ENCODE measurements at places on chromosomes 6 and 20. TPM values are rescaled to one million over a fixed set of nuclear protein-coding genes. Genes with fewer than 3 reads are reported as not detected.
A peak's percentile ranks its signal among the peaks of the same experiment; 100 is the strongest.

Gene PBOV1
- not detected for total RNA-seq

Gene PGBD1
- 1.0 TPM for total RNA-seq

DNA sequence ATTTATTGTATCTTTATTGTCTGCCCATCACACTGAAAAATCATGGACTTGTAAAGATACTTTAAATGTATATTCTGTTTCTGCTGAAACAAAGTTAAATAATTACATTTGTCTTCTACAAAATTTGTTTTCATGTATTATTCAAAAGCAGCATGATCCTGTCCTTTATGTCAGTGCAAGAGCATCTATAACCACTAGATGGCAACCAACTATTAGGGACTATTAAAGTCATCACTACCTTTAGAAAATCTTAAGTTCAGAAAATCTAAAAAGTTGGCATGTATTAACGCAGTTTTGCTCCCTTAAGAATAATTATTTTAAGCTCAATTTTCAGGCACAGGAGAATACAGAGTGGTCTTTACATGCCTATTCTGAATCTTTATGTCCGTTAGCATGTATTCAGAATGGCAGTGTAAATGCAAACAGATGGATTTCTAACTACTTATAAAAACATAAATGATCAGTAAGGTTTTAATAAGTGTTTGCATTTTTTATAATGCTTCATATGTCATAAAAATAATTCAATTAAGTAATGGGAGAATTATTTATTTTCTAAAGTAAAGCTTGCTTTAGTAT lies 17.8 kb downstream of the TMEM30A start:
- H3K4me3 ChIP-seq, result no peak overlapping the region
- H3K27me3 ChIP-seq, result no peaks in the 10 kb centered on the region
- DNase-seq, result no peak
- no peaks in the 10 kb centered on the region for H3K4me1 ChIP-seq
- no peaks in the 10 kb centered on the region for H3K36me3 ChIP-seq

DNA sequence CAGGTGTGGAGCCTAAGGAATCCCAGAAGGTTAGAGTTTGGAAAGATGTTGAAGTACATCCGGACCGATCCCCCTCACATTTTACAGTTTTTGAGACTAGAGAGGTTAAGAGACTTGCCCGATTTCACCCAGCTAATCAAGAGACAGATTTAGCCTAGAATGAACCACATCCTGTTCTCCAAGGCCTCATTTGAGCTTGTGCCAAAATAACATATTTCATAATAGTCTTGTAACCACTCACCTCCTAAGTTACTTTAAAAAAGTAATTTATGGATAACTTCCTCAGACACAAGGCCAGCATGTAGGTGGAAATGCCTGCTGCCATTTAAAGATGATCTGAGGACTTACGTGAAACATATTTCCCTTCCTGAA lies 39.8 kb upstream of the ARHGAP18 start:
- H3K36me3 ChIP-seq, result no peaks in the 10 kb centered on the region
- no peaks in the 10 kb centered on the region for H3K27me3 ChIP-seq
- H3K4me1 ChIP-seq, result no peaks in the 10 kb centered on the region
- peak overlapping the region; percentile 10 for H3K27ac ChIP-seq
- no peak overlapping the region for H3K4me3 ChIP-seq
- no peak for DNase-seq

Gene WFDC10B
- not detected for total RNA-seq

DNA sequence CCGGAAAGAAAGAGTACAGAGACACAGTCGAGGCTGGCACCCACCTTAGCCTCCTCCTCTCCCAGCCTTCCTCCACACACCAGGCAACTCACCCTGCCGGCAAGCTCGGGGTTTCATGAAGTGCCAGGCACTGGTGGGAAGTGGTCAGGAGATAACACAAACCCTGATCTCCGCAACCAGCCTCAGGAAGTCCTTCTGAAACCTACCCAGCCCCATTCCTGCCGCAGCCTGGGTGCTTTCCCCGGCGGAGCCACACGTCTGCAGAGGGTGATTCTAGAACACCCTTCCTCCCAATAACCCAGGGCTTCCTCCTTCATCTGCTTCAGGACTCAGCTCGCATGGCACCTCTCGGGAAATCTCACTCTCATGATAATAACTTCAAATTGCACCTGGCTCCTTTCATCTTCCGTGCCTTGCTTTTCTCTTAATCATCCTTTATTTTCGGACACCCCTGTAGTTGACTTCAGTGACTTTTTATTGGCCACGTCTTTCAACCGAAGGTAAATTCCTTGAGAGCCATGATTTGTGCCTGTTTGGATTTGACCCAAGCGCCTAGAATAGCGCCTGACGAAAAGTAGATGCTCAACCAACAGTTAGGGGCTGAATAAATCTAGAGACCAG lies 8.7 kb upstream of the HLA-E start:
- H3K4me1 ChIP-seq, result no peaks in the 10 kb centered on the region
- H3K36me3 ChIP-seq, result no peaks in the 10 kb centered on the region
- peaks cover 15% of the 10 kb centered on the region for H3K27me3 ChIP-seq

- H3K27ac ChIP-seq, result no peak overlapping the region
- DNase-seq, result no peak
- H3K36me3 ChIP-seq, result no peaks in the 10 kb centered on the region
- no peak overlapping the region for H3K4me3 ChIP-seq
- no peaks in the 10 kb centered on the region for H3K27me3 ChIP-seq
Observed at GRCh38 chr6:52900536-52900935, 9.0 kb downstream of the GSTA3 start.

GRCh38 chr6:45607798-45608197 lies 230.1 kb upstream of the SUPT3H start:
- no peak overlapping the region for H3K4me3 ChIP-seq
- peak overlapping the region; percentile 22 for H3K27ac ChIP-seq
- no peaks in the 10 kb centered on the region for H3K36me3 ChIP-seq
- no peaks in the 10 kb centered on the region for H3K4me1 ChIP-seq
- no peaks in the 10 kb centered on the region for H3K27me3 ChIP-seq

DNA sequence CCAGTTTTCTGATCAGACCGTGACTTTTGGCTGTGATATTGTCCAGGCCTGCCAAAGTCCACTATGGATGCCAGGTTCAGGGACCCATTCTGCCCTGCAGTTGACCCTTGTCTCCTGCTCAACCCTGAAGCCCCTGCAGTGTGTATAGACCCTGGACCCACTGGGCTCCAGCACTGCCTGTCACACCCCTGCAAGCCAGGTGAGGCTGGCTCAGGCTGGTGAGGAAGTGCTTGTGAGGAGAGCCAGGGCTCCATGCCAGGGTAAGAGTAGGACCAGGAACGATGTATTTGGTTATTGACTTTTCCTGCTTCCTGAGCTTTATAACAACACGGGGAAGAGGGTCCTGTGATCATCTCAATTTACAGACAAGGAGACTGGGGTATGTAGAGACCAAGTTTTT lies 19.1 kb upstream of the CD93 start:
- no peak overlapping the region for H3K27ac ChIP-seq
- H3K4me3 ChIP-seq, result no peak overlapping the region
- no peaks in the 10 kb centered on the region for H3K4me1 ChIP-seq
- H3K36me3 ChIP-seq, result no peaks in the 10 kb centered on the region
- no peaks in the 10 kb centered on the region for H3K27me3 ChIP-seq

GRCh38 chr20:45229264-45230056 lies 8.3 kb downstream of the SEMG2 start:
- H3K4me3 ChIP-seq, result no peak overlapping the region
- H3K36me3 ChIP-seq, result no peaks in the 10 kb centered on the region
- peak; percentile 88 for DNase-seq
- H3K4me1 ChIP-seq, result no peaks in the 10 kb centered on the region
- H3K27ac ChIP-seq, result no peak overlapping the region

Gene FLRT3
- total RNA-seq, result 4.6 TPM

DNA sequence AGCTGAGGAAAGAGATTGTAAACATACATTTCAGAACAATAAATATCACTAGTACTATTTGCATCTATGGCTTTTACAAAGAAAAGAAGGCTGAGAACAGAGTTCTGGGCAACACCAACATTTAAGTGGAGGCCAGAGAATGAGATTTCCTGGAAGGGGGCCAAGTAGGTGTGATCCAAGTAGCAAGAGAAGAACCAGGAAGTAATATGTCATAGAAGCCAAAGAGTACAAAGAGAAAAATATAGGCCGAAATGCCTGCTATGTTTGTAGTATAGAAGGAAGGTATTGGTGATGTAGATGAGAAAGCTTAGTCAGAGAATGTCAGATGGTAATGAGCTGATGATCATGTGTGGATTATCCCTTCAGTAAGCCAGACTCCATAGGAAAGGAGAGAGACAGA lies 94.5 kb downstream of the PERP start:
- H3K27me3 ChIP-seq, result no peaks in the 10 kb centered on the region
- peak; percentile 67 for DNase-seq
- no peak overlapping the region for H3K27ac ChIP-seq
- no peak overlapping the region for H3K4me3 ChIP-seq

- no peaks in the 10 kb centered on the region for H3K27me3 ChIP-seq
- DNase-seq, result no peak
- no peak overlapping the region for H3K4me3 ChIP-seq
- no peaks in the 10 kb centered on the region for H3K36me3 ChIP-seq
- H3K27ac ChIP-seq, result no peak overlapping the region
- no peaks in the 10 kb centered on the region for H3K4me1 ChIP-seq
Observed at GRCh38 chr6:21539621-21540100, 53.9 kb upstream of the SOX4 start.

- H3K4me3 ChIP-seq, result no peak overlapping the region
- H3K27ac ChIP-seq, result no peak overlapping the region
- DNase-seq, result no peak
- no peaks in the 10 kb centered on the region for H3K36me3 ChIP-seq
- no peaks in the 10 kb centered on the region for H3K27me3 ChIP-seq
Observed at GRCh38 chr20:47506335-47506734, 4.6 kb downstream of the NCOA3 start.

GRCh38 chr20:33284284-33284683 lies 1.3 kb downstream of the BPIFB1 start:
- no peaks in the 10 kb centered on the region for H3K27me3 ChIP-seq
- no peaks in the 10 kb centered on the region for H3K36me3 ChIP-seq
- no peak overlapping the region for H3K4me3 ChIP-seq
- H3K4me1 ChIP-seq, result no peaks in the 10 kb centered on the region
- H3K27ac ChIP-seq, result no peak overlapping the region
- no peak for DNase-seq

Gene SMLR1
- not detected for total RNA-seq

DNA sequence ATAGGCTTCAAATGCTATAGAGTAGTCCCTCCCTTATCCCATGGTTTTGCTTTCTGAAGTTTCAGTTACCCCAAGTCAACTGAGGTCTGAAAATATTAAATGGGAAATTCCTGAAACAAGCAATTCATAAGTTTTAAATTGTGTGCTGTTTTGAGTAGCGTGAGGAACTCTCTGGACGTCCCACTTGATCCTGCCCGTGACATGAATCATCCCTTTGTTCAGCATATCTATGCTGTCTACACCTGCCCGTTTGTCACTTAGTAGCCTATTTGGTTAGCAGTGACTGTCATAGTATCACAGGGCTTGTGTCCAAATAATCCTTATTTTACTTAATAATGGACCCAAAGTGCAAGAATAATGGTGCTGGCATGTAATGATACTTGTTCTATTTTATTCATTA lies 5.0 kb downstream of the PCMT1 start:
- H3K4me3 ChIP-seq, result no peak overlapping the region
- H3K27me3 ChIP-seq, result no peaks in the 10 kb centered on the region
- H3K4me1 ChIP-seq, result no peaks in the 10 kb centered on the region

GRCh38 chr20:3406481-3407039 lies 909 bp downstream of the DNAAF9 start:
- H3K36me3 ChIP-seq, result no peaks in the 10 kb centered on the region
- H3K4me1 ChIP-seq, result peaks cover 4% of the 10 kb centered on the region
- peaks cover 17% of the 10 kb centered on the region for H3K27me3 ChIP-seq
- DNase-seq, result no peak
- H3K4me3 ChIP-seq, result peak overlapping the region; percentile 53

All from colonic mucosa (tissue), 4 donors.